ENCODE measurements at places on chromosomes 5 and 9. TPM values are rescaled to one million over a fixed set of nuclear protein-coding genes. Genes with fewer than 3 reads are reported as not detected.

The PRR16 gene
- total RNA-seq, result not detected

The LRRTM2 gene
- total RNA-seq, result not detected

The NR5A1 gene
- not detected for total RNA-seq

DNA sequence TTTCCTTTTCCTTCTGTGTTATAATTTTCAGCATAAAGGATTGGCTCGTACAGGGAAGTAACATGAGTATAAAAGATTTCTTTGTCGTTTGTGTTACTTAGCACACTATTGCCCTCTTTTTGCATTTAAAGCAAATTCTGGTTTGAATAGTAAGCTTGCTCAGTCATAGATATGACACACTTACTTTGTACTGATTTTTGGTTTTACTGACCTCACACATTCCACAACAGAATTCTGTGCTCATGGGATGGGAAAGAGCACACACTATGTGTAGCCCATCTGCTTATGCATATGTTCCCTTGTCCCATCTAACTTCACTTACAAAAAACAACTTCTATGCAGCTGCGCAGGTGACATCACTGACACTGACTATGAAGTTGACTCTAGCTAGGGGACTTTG lies 111.9 kb upstream of the MTAP start:
- no peak overlapping the region for H3K4me3 ChIP-seq
- DNase-seq, result no peak
- H3K4me1 ChIP-seq, result peaks cover 37% of the 10 kb centered on the region
- H3K27ac ChIP-seq, result no peak overlapping the region

DNA sequence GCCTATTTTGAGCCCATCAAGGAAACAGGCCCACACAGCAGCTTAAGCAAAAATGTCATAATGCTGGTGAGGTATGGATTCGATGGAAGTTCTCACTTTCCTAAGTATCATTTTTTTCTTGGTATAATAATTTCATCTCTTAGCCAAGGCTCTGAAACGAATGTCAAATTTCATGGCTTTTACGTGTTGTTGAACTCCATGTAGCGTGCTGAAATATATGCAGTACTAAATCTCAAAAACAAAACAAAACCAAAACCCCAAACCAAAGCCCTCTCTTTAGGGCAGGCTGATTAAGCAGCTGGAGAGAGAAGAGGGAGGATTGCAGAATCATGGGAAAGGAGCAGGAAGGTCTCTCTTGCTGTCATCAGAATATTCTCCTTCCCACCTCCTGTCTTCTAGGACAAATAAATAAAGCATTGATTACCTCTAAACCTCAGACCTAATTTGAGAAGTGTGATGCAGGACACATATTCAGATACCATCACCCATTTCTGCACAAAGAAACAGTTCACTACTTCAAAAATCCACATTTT lies 58.3 kb downstream of the TMEM174 start:
- H3K4me1 ChIP-seq, result peaks cover 25% of the 10 kb centered on the region
- no peak for DNase-seq
- peaks cover 82% of the 10 kb centered on the region for H3K27me3 ChIP-seq
- no peaks in the 10 kb centered on the region for H3K36me3 ChIP-seq
- no peak overlapping the region for H3K27ac ChIP-seq

- H3K4me3 ChIP-seq, result no peak overlapping the region
- no peak overlapping the region for H3K27ac ChIP-seq
- H3K27me3 ChIP-seq, result no peaks in the 10 kb centered on the region
Measured at GRCh38 chr5:91401175-91401574, 18.1 kb upstream of the ARRDC3 start.

The FST gene
- 0.43 TPM for total RNA-seq

Measured in activated CD8-positive, alpha-beta T cell treated with anti-CD3 and anti-CD28 coated beads for 36 hours (primary cell).